ENCODE measurements at places on chromosomes 13 and 19.

GRCh38 chr13:38223089-38223488, 126.6 kb upstream of the UFM1 start:
- DNase-seq: peak; percentile 15

DNA sequence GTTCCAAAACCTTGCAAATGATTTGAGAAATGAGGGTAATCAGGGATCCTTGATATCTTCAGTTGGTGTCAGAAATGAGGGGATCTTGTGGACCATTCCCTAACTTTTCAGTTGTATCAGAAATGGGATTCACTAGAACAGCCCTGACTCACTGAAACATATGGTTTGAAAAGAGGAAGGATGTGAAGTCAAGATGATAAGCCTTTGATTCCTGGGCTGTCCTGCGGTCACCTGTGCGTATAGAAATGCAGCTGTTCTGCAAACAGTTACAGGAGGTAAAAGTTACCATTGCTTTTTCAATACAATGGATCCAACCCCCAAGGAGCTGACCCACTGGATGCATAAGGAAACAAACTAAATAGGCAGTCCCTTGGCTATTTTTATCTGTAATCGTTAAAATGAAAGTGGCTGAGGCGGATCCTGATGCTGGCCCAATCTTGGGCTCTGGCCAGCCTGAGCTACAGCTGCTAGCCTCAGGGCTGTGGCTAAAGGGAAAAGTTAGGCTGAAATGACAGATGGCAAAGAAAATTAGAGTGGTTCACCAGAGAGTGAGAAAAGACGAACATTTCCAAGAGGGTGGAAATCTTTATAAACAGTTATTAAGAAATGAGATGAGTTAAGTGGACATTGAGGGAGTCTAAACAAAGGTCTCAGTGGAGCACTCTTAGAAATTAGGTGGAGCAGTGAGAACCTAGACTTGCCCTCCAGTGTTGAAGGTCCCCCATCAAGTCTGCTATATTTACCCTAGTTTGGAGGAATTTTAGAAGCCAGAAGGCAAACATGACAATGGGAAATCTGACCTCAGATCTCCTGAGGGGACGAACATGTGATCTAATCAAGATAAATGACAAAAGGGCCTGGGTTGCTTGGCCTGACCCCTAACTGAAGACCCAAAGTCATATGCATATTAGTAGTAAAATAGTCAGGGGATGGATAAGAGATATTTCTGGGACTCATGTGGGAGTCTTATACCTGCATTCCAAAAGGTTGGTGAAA, 7.6 kb downstream of the SIGLECL1 start:
- DNase-seq: peak; percentile 77

GRCh38 chr19:33450689-33451088, 70.9 kb downstream of the PEPD start:
- DNase-seq: no peak

DNA sequence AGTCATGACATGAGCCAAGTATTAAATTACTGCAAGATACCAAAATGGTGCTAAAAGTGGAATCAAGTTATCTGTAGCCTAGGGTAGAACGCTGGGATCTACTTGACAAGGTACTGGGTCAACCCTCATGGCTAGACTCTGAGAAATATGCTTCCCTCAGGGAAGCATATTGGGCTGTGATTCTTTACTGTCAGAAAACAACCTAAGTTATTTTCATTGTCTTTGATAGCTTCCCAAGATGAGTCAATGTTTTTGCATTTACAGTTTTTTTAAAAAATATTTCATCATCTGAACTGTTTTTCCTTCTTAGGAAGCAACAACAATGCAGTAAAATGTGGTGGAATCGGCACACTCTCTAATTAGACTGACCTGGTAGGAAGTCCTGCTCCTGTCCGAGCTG, 218.0 kb downstream of the RGCC start:
- DNase-seq: no peak

DNA sequence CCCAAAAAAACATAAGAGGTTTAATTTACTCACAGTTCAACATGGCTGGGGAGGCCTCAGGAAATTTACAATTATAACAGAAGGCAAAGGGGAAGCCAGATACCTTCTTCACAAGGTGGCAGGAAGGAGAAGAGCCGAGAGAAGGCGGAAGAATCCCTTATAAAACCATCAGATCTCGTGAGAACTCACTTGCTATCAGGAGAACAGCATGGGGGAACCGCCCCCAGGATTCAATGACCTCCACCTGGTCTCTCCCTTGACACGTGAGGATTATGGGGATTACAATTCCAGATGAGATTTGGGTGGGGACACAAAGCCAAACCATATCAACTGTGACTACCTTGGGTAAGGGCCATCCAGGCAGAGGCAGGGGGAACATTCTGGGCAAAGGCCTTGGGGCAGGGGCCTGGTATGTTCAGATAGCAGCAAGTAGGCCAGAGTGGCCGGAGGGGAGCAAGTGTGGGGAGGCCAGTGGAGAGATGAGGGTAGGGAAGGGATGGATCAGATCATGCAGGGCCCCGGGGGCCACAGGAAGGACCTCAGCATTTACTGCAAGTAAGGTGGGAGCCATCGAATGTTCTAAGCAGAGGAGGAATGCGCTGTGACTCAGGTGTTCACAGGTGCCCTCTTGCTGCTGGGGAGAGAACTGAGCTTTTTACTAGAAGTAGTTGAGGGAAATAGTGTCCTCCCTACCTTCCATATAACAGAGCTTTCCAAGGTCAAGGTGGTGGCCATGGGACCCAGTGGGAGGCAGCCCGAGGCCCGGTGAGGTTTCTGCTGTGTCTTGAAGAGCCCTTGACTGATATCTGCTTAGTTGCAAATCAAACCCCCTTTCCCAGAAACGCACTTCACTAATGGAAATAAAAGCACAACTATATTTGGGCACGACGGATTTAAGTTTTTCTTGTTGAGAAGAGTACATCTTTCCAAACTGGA, 18.0 kb downstream of the RAB3D start:
- DNase-seq: peak; percentile 63
